ENCODE measurements at places on chromosomes 16 and 17. TPM values are rescaled to one million over a fixed set of nuclear protein-coding genes. Genes with fewer than 3 reads are reported as not detected.

The OR4D1 gene
- polyA plus RNA-seq: 2.3 TPM

The SCPEP1 gene
- polyA plus RNA-seq: 42.1 TPM

The RCVRN gene
- not detected for polyA plus RNA-seq

The ARHGAP23 gene
- not detected for polyA plus RNA-seq

The GPR139 gene
- not detected for polyA plus RNA-seq

The ARHGAP44 gene
- not detected for polyA plus RNA-seq

The C17orf67 gene
- polyA plus RNA-seq: 0.83 TPM

DNA sequence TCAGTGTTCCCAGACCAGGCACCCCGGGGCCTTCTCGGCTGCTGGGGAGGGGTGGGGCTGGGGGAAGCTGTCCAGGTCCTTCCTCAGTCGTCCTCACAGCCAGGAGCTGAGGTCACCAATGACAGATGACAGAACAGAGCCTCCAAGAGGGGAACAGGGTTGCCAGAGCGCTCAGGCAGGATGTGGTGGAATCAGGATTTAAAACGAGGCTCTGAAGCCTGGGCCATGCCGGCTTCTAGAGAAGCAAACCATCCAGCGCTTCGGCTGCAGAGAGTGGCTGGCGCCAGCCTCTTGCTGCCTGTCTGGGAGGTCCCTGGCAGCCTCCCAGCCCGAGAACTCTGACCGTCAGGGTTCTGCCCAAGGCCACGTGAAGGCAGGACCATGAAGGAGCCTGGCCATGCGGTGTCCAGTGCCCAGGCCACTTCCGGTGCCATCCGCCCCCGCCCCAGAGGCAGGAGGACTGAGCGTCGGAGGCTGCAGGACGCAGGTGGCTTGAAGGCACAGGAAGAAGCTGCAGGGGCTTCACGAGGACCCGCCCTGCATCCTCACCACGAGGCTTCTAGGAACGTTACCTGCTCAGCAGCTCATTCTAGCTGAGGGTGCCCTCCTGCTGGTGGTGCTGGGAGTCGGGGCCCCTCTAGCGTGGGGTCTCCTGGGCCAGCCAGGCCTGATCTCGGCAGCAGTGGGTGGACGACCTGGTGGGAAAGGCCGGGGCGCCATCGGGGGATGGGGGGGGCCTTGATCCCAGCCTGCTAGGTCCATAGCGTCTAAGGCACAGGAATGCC lies 78.5 kb downstream of the KLHDC4 start:
- no peaks in the 10 kb centered on the region for H3K36me3 ChIP-seq
- peaks cover 3% of the 10 kb centered on the region for H3K4me1 ChIP-seq
- H3K27me3 ChIP-seq: peaks cover 19% of the 10 kb centered on the region
- H3K4me3 ChIP-seq: no peak overlapping the region
- H3K27ac ChIP-seq: no peak overlapping the region

GRCh38 chr16:66581246-66581952 lies 2.1 kb downstream of the CMTM2 start:
- H3K36me3 ChIP-seq: peaks cover 14% of the 10 kb centered on the region
- H3K4me3 ChIP-seq: no peak overlapping the region
- DNase-seq: no peak
- H3K27me3 ChIP-seq: peaks cover 7% of the 10 kb centered on the region

DNA sequence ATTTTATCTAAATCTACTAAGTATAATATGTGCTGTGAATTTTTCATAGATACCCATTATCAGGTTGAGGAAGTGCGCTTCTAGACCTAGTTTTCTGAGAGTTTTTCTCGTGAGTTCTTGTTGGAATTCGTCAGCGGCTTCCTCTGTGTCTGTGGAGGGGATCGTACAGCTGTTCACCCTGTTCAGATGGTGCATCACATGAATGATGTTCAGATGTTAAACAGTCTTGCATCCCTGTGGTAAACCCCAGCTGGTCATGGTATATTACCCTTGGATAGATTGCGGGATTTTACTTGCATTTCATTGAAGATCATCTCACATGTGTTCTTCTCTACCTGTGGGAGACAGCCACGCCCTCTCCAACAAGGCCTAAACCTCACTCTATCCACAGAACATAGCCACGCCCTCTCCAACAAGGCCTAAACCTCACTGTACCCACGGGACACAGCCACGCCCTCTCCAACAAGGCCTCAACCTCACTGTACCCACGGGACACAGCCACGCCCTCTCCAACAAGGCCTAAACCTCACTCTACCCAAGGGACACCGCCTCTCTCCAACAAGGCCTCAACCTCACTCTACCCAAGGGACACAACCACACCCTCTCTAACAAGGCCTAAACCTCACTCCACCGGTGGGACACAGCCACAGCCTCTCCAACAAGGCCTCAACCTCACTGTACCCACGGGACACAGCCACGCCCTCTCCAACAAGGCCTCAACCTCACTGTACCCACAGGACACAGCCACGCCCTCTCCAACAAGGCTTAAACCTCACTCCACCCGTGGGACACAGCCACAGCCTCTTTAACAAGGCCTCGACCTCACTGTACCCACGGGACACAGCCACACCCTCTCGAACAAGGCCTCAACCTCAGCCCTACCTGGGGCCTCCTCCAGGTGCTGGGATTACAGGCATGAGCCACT lies 180.2 kb upstream of the CHMP6 start:
- H3K36me3 ChIP-seq: peaks cover 19% of the 10 kb centered on the region
- DNase-seq: no peak
- no peak overlapping the region for H3K4me3 ChIP-seq
- H3K27me3 ChIP-seq: peaks cover 7% of the 10 kb centered on the region
- H3K27ac ChIP-seq: peak overlapping the region; percentile 82

GRCh38 chr17:53135969-53136368 lies 686.8 kb upstream of the KIF2B start:
- no peaks in the 10 kb centered on the region for H3K36me3 ChIP-seq
- no peak overlapping the region for H3K27ac ChIP-seq
- no peak overlapping the region for H3K4me3 ChIP-seq
- H3K27me3 ChIP-seq: no peaks in the 10 kb centered on the region
- DNase-seq: no peak

DNA sequence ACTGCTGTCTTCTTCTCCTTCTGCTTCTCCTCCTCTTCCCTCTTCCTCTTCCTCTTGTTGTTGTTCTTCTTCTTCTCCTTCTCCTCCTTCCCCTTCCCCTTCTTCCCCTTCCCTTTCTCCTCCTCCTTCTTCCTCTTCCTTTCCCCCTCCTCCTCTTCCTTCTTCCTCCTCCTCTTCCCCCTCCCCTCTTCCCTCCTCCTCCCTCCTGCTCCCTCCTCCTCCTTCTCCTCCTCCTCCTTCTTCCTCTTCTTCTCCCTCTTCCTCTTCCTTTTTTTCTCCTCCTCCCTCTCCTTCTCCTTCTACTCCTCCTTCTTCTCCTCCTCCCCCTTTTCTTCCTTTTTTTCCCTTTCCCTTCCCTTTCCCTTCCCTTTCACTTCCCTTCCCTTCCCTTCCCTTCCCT lies 245.0 kb upstream of the IRX5 start:
- H3K27ac ChIP-seq: no peak overlapping the region
- no peaks in the 10 kb centered on the region for H3K4me1 ChIP-seq
- H3K27me3 ChIP-seq: no peaks in the 10 kb centered on the region
- no peaks in the 10 kb centered on the region for H3K36me3 ChIP-seq
- no peak overlapping the region for H3K4me3 ChIP-seq

DNA sequence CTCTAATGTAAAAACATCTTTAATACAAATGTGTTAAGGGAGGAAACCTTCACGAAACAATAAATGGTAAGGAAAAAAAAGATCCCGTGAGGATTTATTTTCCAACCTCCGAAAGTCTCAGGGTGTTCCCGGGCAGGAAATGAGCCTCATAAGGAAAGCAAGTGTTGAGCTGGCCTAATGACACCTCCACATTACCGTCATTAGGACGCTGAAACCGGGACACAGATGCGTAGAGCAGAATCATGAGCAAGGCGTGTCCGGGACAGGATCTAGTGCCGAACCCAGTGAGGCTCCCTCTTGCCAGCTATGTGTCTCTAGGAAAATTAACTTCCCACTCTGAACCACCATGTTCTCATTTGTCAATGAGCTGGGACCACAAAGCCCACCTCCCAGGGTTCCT lies 22.7 kb upstream of the CYTH1 start:
- no peak for DNase-seq
- H3K4me3 ChIP-seq: no peak overlapping the region
- H3K36me3 ChIP-seq: peaks cover 17% of the 10 kb centered on the region
- peaks cover 20% of the 10 kb centered on the region for H3K4me1 ChIP-seq
- peak overlapping the region; percentile 84 for H3K27ac ChIP-seq

GRCh38 chr17:67022451-67022810 lies 21.9 kb upstream of the CACNG1 start:
- no peaks in the 10 kb centered on the region for H3K27me3 ChIP-seq
- no peak overlapping the region for H3K4me3 ChIP-seq
- no peaks in the 10 kb centered on the region for H3K36me3 ChIP-seq
- no peak overlapping the region for H3K27ac ChIP-seq
- DNase-seq: no peak
- no peaks in the 10 kb centered on the region for H3K4me1 ChIP-seq

DNA sequence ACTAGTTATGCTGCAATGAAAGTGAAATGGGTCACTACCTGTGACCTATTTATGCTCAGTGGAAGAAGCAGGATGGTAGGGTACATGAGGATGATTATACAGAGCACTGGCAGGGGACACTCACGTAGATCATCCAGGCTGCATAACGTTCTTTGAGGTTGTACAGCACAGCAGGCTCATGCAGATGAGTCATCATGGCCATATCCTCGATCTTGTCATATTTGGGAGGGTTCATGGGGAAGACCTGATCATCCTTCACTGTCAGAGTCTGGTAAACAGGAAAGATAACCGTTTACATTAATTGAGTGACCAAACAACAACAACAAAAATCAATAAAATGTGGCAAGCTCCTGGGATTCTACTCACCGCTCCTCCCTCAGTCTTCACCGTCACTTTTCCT lies 2.1 kb downstream of the MYH2 start:
- DNase-seq: no peak
- H3K27me3 ChIP-seq: peaks cover 8% of the 10 kb centered on the region
- no peak overlapping the region for H3K27ac ChIP-seq
- no peaks in the 10 kb centered on the region for H3K4me1 ChIP-seq
- no peaks in the 10 kb centered on the region for H3K36me3 ChIP-seq

- H3K27me3 ChIP-seq: no peaks in the 10 kb centered on the region
- H3K36me3 ChIP-seq: peaks cover 13% of the 10 kb centered on the region
- peaks cover 5% of the 10 kb centered on the region for H3K4me1 ChIP-seq
- no peak overlapping the region for H3K27ac ChIP-seq
- DNase-seq: no peak
These were observed 178.9 kb downstream of the IRX3 start for GRCh38 chr16:54107583-54108202.
